Astrocyte (in vitro differentiated cells and primary cell): ENCODE measurements at places on chromosomes 1 and 21. TPM values are rescaled to one million over a fixed set of nuclear protein-coding genes. Genes with fewer than 3 reads are reported as not detected.

OR4F29 gene
- total RNA-seq, result not detected in 2 replicates

IL19 gene
- total RNA-seq, result 0.23 TPM in 1 of 2 replicates, not detected in the other

NPR1 gene
- 0.07 and 0.11 TPM in 2 replicates for total RNA-seq

CHRNB2 gene
- 0.20 and 0.24 TPM in 2 replicates for total RNA-seq

DNA sequence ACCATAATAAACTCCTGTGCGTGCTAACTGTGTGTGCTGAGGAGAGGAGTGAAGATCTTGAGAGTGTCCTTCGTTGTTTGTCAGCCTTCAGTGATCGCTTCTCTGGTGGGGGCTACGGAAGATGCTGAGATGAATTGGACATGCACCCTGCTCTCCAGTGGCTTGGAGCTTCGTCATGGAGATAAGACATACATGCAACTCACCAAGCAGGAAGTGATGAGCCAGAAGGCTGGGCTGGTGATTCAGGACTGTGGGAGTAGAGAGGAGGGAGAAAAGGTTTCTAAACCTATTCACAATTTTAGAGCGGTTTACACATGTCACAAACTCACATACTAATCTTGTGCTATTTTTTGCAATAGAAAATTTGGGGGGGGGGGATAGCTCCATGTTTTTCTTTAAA lies 128.9 kb upstream of the ADAR start:
- no peaks in the 10 kb centered on the region for H3K36me3 ChIP-seq
- DNase-seq, result peak; percentile 82
- no peaks in the 10 kb centered on the region for H3K27me3 ChIP-seq
- H3K4me1 ChIP-seq, result peaks cover 21% of the 10 kb centered on the region
- no peak overlapping the region for H3K4me3 ChIP-seq

GRCh38 chr1:93025572-93025971 lies 53.5 kb upstream of the MTF2 start:
- no peak overlapping the region for H3K27ac ChIP-seq
- DNase-seq, result peak; percentile 29
- H3K27me3 ChIP-seq, result peaks cover 16% of the 10 kb centered on the region
- no peak overlapping the region for H3K4me3 ChIP-seq

DNA sequence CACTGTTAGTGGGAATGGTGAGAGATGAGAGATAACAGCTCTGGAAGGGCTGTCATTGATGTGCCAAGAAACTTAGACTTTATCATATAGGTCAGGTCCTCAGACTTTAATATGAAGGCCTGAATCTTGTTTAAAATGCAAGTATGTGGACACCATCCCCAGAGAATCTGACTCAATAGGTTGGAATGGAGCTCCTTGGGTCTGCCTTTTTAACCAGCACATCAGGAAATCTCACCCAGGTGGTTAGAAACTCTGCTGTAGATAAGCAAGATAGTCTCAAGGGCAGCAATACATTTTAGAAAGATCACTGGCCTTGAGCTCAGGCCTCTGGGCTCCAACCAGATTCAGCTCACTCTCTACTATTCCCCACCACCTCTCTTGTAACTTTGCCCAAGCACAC lies 180.4 kb downstream of the SLC44A5 start:
- no peaks in the 10 kb centered on the region for H3K27me3 ChIP-seq
- peak; percentile 55 for DNase-seq
- H3K27ac ChIP-seq, result no peak overlapping the region
